ENCODE measurements at places on chromosomes 5 and 9.
A peak's percentile ranks its signal among the peaks of the same experiment; 100 is the strongest.

DNA sequence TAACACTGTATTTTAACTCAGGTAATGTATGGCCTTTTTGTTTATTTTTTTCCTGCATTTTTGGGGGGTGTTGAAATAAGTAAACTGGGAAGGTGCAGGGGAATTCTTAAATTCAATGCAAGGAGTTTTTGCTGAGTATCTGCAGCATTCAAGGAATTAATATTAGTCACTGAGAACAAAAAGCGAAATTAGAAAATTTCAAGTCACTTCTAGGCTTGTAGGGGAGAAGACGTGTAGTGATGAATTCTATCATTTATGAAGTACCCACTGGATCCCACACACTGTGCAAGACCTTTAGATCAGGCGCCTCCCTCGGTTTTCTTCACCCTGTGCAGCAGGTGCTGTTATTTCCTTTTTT is 1.2 kb downstream of the EHMT1 start:
- DNase-seq: no peak

DNA sequence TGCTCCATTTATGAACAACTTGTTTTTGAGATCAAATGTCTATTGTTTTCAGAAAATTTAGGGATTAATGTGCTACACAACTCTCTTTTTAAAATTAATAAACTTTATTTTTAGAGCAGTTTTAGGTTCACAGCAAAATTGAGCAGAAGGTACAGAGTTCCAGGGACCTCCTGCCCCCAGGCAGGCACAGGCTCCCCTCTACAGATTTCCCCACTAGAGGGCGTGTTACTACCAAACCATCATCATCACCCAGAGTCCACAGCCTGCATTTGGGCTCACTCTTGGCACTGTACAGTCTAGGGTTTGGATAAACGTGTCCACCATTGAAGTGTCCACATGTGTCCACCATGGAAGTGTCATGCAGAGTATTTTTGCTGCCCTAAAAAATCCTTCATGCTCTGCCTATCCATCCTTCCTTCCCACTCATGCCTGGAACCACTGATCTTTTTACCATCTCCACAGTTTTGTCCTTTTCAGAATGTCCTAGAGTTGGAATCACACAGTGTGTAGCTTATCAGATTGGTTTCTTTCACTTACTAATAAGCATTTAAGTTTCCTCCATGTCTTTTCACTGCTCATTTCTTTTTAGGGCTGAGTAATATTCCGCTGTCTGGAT is 61.7 kb downstream of the MRPL36 start:
- peak; percentile 51 for DNase-seq

- DNase-seq: no peak
Measured at GRCh38 chr5:139912158-139912557, 116.5 kb downstream of the PSD2 start.

GRCh38 chr9:27489087-27489876 is 34.8 kb upstream of the IFNK start:
- no peak for DNase-seq

DNA sequence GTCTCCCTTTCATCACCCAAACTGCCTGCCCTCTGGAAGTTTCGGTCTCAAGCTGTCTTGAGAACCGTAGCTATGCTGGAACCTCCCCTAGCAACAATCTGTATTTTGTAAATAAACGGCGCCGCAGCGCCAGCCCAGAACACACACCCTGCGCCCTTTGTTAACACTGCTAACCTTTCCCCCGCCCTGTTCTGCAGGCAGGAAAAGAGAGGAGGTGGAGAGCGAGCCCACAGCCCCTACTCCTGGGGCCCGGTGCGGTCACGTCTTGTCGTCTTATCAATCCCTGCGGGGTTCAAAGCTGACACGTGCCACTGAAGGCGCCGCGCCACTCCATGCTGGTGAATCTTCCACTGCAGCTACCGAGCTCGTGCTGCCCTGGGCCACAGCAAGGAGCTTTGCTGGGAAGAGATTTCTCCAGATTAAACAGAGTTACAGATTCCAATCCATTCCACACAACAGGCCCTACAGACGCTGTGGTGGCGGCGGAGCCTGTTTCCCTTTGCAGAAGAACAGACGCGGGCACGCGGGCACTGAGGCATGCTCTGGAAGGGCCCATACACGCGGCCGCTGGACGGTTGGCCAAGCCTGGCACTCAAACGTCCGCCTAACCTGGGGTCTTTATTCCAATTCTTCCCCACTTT is 25.3 kb downstream of the ZDHHC11B start:
- peak; percentile 77 for DNase-seq

- DNase-seq: no peak
Measured at GRCh38 chr9:107281184-107281583, 1.9 kb upstream of the RAD23B start.

GRCh38 chr5:50886657-50887345 is 220.4 kb downstream of the PARP8 start:
- no peak for DNase-seq

GRCh38 chr5:7815892-7816534 is 34.9 kb downstream of the CFAP90 start:
- peak; percentile 81 for DNase-seq

DNA sequence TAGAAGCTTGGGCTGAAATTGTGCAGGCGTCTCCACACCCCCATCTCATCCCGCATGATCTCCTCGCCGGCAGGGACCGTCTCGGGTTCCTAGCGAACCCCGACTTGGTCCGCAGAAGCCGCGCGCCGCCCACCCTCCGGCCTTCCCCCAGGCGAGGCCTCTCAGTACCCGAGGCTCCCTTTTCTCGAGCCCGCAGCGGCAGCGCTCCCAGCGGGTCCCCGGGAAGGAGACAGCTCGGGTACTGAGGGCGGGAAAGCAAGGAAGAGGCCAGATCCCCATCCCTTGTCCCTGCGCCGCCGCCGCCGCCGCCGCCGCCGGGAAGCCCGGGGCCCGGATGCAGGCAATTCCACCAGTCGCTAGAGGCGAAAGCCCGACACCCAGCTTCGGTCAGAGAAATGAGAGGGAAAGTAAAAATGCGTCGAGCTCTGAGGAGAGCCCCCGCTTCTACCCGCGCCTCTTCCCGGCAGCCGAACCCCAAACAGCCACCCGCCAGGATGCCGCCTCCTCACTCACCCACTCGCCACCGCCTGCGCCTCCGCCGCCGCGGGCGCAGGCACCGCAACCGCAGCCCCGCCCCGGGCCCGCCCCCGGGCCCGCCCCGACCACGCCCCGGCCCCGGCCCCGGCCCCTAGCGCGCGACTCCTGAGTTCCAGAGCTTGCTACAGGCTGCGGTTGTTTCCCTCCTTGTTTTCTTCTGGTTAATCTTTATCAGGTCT is at the start of gene C9orf72:
TSS of gene C9orf72 (minus strand) at position 564 of the 716 bp plus-strand sequence. CDS start 6,361 bp downstream, outside the sequence.
- DNase-seq: peak; percentile 88

GRCh38 chr9:127561491-127562278 is 50.4 kb upstream of the STXBP1 start:
- DNase-seq: no peak

- no peak for DNase-seq
Measured at GRCh38 chr9:72790989-72791388, 161.9 kb downstream of the ALDH1A1 start.

DNA sequence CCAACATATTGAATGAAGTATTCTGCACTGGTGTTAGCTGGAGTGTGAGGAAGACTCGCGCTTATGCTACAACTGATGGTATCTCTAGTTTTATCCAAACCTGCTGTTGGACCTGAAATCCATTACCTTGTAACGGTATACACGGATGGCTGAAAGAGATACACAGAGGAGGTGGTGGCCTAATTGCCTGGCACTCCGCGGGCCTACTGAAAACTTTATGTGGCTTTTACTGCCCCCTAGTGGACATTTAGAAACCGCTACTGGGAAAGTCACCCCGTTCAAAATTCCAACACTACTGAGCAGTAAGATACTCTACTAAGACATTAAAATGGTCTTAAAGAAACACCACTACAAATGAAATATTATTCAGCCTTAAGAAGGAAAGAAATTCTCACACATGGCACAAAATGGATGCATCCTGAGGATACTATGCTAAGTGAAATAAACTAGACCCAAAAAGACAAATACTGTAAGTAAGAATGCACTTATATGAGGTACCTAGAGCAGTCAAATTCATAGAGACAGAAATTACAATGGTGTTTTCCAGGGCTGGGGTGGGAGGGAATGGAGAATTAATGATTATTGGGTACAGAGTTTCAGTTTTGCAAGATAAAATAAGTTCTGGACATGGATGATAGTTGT is 100.4 kb downstream of the TTLL11 start:
- DNase-seq: peak; percentile 88

DNA sequence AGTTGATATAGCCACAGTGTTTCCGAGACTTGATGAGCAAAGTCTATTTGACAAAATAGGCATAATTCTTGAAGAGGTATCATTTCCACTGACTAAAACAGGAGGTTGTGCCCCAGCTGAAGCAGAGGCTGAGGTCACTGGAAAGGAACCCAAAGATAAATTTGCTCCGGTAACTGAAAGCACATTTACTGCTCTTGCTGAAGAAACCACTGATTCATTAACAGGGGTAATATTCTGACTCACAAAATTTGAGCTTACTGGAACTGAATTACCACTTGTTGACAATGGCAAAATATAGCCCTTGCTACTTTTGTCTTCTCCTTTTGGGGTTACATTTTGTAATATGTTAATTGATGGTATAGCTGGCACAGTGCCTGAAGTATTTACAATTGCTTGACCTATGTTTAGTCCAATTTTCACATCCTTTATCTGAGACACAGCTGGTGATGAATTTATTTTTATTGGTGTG is 30.2 kb downstream of the MLANA start:
- DNase-seq: no peak

DNA sequence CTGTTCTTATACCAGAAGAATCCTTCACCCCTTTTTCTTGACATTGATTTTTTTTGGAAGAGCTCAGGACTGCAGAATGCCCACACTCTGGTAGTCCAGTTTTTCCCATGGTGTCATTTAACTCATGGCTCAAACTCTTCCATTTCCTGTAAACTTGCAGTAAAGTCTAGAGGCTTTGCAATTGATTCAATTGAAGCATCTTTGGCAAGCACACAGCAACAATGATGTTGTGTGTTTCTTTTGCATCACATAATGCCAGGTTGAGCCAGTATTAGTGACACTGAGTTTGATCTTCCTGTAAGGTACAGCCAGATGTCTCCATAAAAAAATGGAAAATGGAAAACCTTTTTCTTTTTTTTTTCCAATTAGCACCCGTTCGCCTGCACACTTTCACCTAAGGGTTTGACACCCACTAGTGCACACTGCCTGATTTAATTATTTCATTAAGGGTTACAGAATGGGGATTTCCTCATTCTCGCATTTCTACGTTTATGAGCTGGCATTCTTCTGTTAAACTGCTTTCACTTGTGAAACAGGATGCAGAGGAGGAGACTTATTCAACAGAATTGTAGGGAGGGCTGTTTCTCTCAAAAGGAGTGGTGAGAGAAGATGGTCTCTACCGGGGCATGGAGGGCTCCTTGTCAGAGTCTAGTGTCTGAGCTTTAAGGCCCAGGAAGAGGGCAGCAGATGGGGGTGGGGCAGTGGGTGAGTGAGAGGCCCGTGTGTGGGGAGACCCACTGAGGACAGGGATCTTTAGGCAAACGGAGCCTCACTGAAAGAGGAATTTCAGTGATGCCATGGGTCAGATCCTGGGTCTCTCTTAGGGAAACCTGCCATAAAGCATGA is 2.2 kb upstream of the S1PR3 start:
- no peak for DNase-seq

- DNase-seq: no peak
Measured at GRCh38 chr5:123097871-123098735, 9.1 kb downstream of the PRDM6 start.

GRCh38 chr9:109214414-109214813 is 47.4 kb upstream of the FRRS1L start:
- no peak for DNase-seq

GRCh38 chr9:84978661-84979060 is 309.1 kb downstream of the NTRK2 start:
- no peak for DNase-seq

DNA sequence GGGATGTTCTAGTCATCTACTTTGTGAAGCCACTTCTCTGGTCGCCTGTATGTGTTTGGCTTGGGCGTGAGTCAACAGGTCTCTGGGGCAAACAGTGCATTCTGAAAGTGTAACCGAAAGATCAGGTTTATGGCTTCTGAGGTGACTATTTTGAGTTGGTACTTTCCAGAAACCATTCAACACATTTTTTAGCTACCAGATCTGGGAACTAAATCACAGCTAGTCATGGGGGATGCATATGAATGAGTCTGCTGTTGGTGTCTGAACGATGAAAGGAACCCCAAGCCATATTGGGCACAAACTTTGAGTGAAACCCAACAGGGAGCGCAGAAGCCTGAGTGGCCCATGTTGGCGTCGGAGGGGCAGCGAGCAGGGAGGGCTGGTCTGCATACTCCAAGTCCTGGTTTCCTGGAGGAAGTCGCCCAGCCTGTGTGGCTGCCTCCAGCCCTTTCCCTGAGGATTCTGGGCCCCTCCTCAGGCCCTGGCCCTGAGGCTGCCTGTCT is 35.3 kb downstream of the UBE2QL1 start:
- no peak for DNase-seq

DNA sequence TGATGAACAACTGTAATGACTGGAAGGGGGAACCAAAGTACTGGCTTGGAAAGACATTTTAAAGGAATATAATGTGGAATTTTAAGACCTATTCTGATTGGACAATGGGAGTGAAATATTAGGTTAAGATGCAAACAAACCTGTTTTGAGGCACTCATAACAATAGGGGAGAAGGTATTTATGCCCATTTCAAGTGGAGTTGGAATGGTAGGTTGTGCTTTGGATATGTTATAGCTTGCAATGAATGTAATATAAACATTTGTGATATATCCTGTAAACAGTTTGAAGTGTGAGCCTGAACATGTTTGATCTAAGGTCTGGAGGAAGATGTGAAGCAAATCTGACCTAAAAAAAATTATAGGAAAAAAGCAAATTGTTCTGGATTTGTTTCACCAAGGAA is 129.6 kb upstream of the GRHPR start:
- peak; percentile 11 for DNase-seq

GRCh38 chr5:108381350-108381953 is 446 bp downstream of the FBXL17 start:
- DNase-seq: peak; percentile 88

DNA sequence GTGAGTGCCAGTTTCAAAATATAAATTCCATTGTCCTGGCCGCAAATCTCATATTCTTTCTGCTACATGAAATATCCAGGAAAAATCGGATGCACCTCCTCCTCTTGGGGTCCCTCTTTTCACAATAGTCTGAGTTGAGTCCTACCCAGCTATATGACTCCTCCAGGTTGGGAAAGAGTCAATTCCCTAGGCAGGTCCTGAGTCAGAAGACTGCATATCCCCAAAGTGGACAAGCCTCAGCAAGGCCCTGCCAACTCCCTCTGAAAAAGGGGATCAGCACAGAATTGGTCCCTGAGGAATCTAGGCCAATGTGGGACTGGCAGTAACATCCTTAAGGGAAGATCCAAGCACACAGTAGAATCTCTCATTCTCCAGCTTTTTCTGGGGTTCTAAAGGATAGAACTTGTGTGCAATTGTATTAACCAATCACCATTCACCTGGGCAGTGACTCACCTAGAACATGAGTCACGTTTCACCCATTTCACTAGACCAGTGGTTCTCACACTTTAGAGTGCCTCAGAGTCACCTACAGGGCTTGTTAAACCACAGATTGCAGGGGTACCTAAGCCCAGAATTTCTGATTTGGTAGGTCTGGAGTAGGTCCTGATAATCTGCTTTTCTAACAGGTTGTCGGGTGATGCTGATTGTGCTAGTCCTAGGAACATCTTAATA is 44.7 kb upstream of the TMEM215 start:
- DNase-seq: peak; percentile 50
